LoVo (cell line): ENCODE measurements at places on chromosomes 4 and X.

GRCh38 chr4:167020410-167020809, 213.9 kb downstream of the SPOCK3 start:
- no peak for DNase-seq

DNA sequence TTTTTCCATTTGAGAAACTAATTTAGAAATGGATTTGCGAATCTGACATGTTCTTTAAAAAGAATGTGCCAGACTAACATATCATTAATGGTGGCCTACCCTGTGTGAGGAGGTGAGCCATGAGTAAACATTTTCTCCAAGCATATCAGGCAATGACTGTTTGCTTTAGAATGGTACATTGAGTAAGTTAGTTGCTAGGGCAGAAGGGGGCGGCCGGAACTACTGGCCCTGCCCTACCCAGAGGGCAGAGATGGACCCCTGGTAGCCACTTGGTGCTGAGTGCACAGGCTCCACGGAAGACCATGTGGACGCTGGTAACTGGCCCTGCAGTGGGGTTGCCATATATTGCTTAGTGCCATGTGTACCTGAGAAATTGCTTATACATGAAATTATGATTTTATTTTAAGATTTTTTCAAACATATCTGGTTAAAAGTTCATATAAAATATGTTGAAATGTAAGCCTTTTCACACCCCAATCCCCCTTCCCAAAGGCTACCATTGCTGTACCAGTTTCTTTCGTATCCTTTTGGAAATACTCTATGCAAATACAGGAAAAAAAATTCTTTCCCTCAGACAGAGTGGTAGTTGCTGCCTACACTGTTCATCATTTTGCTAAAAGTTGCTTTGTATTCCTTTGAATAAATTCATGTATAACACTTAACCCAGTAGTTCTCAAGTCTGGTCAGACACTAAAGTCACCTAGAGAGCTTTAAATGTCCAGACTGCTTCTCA, 8.8 kb downstream of the FNIP2 start:
- no peak for DNase-seq

DNA sequence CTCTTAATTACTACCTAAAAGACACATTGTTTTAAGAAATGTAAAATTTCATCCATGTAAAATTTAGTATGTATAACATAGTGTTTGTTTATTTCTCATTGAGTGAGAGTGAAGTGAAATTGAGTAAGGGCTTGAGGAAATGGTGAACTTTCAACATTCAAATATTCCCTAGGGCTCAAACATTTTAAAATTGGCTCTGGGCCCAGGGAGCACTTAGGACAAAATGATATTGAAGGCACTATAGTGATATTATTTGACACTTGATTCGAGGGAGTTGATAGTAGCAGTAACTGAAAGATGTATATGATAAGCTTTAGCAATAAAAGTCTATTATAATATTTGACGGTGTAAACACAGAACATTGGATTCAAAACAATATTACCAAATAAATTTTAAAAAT, 1244.0 kb upstream of the TENM3 start:
- DNase-seq = no peak

DNA sequence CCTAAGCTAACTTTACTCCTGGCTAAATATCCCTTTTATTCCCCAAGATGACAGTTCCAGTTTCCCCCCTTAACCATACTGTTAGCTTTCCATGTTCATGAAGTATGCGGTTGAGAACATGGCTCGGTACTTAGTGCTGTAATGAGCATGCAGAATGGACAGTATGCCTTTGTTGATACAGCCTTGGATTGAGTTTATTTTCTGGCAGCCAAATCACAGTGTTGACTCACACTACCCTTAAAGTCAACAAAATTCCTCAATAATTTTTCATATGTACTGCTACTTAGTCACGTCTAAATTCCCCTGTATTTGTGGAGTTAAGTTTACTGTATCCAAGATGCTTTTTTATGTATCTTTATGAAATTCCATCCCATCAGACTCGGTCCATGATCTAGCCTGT, 1.4 kb upstream of the VEGFC start:
- no peak for DNase-seq

DNA sequence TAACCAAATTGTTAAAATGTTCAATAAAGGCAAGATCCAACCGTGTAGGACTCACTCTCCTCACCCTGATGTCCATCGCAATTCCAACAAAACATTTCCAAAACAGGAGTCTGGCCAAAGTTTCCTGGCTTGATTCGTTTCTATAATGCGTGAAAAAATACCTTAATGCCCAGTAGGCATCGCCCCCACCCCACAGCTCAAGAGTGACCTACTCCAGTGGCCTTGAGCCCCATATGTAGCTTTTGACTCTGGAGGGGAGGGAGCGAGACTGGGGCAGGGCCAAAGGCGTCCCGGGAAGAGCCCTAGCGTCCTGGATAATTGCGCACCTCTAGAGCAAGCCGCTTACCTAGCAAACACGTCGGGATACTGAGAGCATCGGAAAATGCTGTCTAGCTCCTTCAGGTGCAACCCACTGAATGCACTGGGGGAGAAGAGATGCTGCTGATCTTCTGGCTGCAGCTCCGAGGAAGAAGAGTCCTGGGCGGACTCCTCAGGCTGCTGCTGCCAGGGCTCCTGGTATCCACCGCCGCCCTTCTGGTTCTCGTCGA, 55.6 kb upstream of the NKAP start:
- DNase-seq = no peak

- peak; percentile 78 for DNase-seq
Observed at GRCh38 chr4:81844717-81845116, 373.0 kb upstream of the RASGEF1B start.

DNA sequence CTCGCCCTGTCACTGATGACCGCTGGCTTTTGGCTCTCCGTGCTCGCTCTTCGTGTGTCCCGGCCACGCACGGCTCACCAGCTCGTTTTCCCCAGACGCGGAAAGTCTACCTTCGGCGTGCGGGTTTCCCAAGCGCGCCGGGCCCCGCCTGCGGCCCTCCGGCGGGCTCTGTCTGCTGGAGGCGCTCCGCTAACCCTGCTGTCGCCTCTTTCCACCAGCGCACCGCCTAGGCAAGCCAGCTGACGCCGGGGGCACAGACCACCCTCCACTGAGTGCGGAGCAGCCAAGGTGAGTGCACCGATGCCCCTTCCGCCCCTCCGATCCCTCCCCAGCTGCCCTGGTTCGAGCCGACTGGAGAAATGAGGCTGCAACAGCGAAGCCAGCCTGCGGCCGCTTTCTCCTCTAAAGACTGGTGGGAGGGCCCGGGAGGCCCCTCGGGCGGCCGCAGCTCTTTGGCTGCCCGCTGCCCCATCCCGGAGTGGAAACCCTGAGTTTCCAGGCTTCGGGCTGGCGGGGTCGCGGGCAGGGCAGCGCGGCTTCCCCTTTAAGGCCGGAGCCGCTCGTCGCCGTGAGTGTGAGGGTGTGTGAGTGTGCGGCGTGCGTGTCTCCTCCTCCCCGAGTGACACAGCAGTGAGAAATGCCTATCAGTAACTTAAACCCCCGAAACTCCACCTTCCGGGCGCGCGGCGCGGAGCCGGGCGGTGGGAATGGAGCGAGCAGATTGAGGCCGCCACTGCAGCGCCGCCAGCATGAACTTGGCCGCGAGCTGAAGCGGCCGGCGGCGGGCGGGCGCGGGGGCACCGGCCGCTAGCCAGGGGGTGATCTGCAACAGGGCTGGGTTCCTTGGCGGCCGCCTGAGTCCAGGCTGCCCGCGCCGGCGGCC, at the start of gene MAMLD1:
MAMLD1 (plus strand) TSS at position 719 of the 883 bp plus-strand sequence. CDS start 82,200 bp downstream, outside the sequence.
- peak; percentile 54 for DNase-seq

GRCh38 chrX:13828392-13828791, 11.5 kb upstream of the GPM6B start:
- DNase-seq = no peak

- no peak for DNase-seq
Observed at GRCh38 chr4:108662629-108663028, 12.2 kb downstream of the OSTC start.

GRCh38 chr4:108029016-108029720, 39.5 kb downstream of the HADH start:
- DNase-seq = no peak

GRCh38 chrX:11437642-11438379, 144.6 kb downstream of the AMELX start:
- no peak for DNase-seq

DNA sequence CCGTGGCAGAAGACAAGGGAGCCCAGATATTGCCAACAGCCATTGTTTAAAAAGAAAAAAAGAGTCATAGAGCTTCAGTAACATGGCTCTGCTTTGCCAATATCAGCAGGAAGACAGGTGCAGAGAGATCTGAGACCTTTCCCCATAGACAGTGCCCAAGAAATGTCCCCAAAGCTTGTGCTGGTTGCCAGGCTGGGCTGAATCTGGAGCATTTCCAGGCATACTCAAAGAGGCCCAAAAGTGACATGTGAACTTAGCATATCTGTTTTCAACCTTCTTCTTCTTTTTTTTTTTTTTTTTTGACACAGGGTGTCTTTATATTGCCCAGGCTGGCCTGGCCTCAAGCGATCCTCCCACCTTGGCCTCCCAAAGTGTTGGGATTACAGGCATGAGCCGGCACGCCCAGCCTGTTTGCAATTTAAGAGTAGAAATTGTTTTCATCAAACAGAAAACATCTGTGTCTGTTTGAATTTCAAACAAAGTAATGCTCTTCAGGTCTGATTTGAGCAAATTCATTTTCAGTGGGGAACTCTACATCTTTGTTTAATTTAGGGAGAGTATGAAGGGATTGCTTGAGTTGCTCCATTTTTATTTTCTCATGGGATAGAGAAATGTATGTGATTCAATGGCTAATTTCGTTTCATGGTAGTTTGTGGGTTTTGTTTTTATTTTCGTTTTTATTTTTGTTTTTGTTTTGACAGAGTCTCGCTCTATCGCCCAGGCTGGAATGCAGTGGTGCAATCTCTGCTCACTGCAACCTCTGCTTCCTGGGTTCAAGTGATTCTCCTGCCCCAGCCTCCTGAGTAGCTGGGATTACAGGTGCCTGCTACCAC, 56.6 kb upstream of the RBM47 start:
- DNase-seq = no peak

DNA sequence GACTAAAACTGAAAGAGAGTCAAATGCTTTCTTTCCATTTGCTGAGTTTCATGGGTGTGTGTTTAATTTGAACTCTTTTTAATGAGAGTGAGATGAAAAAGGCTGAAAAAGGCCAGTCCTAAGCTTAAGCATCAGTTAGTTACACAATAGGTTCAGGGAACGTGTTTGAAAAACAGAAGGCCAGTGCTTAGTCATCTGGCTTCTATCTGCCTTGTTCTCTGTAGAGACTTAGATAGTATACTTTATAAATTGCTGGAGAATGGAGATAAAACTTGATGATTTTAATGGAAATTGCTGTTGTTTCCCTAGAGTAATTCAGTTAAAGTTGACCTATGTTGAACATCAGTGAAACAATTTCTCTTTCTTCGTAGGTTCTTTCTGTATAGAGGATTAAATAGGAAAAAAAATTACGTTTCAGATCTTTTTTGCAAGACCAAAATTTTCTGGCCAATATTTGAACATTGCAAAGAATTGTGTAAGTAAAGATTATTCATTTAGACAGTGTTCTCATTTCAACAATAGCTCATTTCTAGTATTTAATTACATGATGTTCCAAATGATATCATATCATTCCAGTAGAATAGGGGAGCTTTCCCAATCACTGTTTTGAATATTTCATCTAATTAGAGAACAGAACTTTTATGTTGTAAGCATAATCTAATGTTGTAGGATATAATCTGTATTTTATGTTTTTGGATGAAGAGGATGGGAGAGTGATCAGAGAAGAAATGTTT, 1088.8 kb downstream of the ADGRL3 start:
- DNase-seq = no peak

DNA sequence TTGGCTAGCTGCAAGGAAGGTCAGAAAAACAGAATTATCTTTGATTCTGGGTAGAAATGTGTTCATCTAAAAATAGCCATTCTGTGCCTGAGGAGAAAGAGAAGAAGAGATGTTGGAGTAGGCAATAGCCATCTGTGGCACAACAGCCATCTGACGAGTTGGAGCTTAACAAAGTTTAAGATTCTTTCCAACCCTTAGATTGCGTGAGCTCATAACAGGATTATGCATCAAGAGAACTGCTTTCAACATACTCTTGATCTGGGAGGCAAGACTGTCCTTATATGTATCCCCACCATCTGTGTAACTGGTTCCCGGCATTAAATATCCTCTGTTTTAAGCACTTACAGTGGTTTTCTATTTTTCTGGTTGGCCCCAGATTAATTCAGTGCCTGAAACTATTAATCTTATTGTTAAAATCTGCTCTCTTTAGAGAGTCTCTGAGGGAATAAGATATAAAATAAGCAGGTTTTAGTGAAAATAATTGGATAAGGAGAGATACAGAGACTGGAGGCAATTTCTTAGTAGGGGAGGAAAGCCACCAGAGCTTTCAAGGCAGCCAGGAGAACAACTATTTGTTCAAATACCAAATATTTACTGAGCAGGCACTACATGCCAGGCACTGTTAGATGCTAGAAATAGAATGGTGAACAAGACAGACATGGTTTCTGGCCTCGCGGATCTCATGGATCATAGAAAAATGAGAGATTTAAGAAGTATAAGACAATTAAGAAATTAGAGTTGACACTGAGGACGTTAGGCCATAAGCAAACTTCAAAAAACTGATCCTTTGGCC, 398.0 kb downstream of the SMARCA1 start:
- DNase-seq = no peak

DNA sequence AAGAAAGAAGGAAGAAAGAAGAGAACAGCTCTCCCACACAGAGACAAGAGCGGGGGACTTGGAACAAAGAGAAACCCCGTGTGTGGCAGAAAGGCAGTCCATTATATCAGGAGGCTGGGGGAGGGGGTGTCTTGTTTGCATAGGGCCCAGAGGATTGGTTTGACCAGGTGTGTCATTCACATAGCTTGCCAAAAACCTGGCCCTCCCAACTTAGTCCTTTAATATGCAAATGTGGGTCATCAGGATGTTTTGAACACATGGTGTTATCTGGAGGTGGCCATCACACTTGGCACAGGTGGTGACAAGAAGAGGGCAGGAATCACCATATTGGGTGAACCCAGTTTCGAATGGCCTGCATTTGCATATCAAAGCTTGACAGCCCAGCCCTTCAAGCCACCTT, 111.7 kb downstream of the LINC00632 start:
- no peak for DNase-seq

DNA sequence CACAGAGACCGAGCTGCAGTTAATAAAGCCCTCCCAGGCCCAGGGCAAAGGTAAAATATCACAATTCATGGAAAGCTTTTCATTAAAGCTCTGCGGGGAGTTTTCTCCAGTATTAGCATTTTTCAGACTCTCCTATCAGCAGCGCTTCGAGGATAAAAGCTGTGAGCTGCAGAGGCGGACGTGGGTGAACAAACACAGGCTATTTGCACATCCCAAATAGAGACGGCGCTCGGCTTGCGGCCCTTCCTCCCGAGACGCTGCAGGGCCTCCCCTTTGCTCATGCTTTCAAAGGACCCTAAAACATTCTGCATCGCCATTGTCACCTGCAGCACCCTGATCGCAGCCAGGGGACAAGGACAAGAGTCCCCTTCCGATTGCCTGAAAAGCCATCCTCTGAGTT, 97.3 kb downstream of the SORCS2 start:
- no peak for DNase-seq

DNA sequence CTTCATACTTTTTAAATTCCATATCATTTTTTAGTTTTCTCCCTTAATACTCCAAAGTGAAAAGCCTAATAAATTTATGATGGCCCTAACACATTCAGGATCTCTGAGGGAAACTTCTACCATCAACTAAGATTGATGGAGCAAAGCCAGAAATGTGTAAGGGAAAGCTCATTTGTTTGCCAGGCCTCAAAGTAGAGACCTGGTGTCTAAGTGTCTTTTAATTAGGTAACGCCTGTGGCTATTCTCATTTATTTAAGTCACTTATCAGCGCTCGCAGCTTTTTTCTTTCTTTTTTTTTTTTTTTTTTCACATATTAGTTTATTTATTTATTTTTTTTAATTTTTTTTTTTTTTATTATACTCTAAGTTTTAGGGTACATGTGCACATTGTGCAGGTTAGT, 242.4 kb downstream of the TMA16 start:
- DNase-seq = no peak
